ENCODE measurements at places on chromosomes 7 and 10.

GRCh38 chr7:129224251-129225205 is at the start of gene AHCYL2:
Gene AHCYL2 (plus strand): TSS chr7:129225030.
- H3K36me3 ChIP-seq = no peaks in the 10 kb centered on the region
- no peaks in the 10 kb centered on the region for H3K27me3 ChIP-seq
- H3K4me1 ChIP-seq = peaks cover 4% of the 10 kb centered on the region

GRCh38 chr10:71039551-71039950 is 151.2 kb upstream of the PCBD1 start:
- no peaks in the 10 kb centered on the region for H3K36me3 ChIP-seq
- H3K4me1 ChIP-seq = no peaks in the 10 kb centered on the region
- no peaks in the 10 kb centered on the region for H3K27me3 ChIP-seq

DNA sequence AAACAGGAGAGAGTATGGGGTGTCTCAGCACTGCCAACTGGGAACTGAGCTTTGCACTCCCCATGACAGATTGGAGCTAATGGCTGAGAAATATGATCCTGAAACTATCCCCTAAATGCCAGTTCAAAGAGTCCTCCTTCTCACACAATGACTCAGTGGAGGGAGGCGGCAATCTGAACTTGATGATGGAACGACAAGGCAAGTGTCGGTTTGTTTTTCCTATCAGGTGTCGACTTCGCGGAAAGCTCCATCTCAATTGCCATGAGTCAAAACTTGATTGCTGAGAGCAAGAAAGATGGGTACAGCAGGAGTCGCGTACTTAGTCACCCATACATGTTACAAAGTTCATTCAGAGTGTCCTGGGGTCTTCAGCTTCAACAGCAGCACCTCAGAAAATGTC is 52.5 kb downstream of the NPY start:
- H3K4me1 ChIP-seq = no peaks in the 10 kb centered on the region
- H3K27ac ChIP-seq = no peak overlapping the region
- H3K27me3 ChIP-seq = no peaks in the 10 kb centered on the region
- no peak for DNase-seq

DNA sequence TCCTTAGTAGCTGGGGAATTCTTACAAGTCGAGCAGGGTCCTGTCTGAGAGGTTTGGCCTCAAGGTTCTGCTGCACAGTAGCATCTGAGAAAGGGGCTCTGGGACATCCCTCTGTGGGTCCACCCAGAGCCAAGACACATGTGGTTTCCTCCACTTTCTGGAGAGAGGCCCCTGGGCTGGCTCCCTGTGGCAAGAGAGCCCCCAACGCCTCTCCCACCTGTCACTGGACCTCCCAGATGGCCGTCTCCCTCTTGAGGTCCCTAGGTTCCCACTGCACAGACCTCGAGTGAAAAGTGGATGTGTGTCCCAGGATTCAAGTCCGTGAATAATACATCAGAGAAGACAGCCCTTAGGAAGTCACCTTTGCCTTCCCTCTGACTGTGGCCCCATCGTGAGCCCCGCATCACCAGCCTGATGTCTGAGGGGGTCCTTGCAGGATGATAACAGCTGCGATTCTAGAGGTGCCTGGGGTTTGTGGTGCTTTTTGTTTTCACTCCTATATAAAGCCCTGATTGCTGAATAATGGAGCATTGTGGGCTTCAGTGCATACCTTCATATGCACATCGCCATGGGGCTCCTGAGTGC is 319.0 kb downstream of the GLRX3 start:
- H3K27me3 ChIP-seq = no peaks in the 10 kb centered on the region
- H3K4me3 ChIP-seq = no peak overlapping the region
- H3K36me3 ChIP-seq = no peaks in the 10 kb centered on the region
- H3K4me1 ChIP-seq = no peaks in the 10 kb centered on the region

DNA sequence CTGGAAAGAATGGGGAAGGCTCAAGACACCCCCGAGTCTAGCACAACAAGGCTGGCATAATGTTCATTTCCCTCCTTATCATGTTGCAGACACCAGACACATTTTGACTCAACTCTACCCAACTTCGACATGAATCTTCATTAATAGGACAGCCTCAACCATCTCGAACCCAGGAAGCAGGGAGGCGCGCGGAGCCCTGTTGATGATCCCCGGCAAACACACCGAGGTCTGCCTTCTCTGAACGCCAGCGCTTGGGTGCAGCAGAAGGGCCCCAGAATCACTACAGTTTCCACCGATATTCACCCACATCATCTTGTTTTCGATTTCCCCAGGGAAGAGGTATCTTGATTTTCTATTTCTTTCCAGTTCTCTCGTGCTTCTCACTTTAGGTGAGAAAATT is 563.6 kb downstream of the TCERG1L start:
- no peaks in the 10 kb centered on the region for H3K27me3 ChIP-seq
- no peak overlapping the region for H3K4me3 ChIP-seq
- no peaks in the 10 kb centered on the region for H3K4me1 ChIP-seq

- no peak overlapping the region for H3K27ac ChIP-seq
- no peaks in the 10 kb centered on the region for H3K4me1 ChIP-seq
- no peak for DNase-seq
- no peak overlapping the region for H3K4me3 ChIP-seq
- H3K36me3 ChIP-seq = no peaks in the 10 kb centered on the region
Observed at GRCh38 chr10:122222638-122223037, 48.5 kb upstream of the BTBD16 start.

DNA sequence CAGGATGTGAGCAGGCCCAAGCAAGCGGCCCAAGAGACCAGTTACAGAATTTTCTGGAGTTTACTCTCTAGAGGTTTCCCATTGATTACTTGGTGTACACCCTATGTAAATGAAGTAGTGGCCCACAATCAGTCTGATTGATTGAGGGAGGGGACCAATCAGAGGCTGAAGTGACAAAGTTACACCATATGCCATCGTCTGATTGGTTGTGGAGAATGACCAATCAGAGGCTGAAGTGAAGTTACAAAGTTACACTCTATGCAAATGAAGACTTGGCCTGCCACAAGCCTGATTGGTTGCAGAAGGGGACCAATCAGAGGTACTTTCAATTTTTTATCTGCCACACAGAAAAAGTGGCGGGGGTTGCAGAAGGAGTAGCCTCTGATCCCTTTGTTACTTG is 83.7 kb downstream of the KIF20B start:
- H3K27ac ChIP-seq = no peak overlapping the region
- no peak overlapping the region for H3K4me3 ChIP-seq

DNA sequence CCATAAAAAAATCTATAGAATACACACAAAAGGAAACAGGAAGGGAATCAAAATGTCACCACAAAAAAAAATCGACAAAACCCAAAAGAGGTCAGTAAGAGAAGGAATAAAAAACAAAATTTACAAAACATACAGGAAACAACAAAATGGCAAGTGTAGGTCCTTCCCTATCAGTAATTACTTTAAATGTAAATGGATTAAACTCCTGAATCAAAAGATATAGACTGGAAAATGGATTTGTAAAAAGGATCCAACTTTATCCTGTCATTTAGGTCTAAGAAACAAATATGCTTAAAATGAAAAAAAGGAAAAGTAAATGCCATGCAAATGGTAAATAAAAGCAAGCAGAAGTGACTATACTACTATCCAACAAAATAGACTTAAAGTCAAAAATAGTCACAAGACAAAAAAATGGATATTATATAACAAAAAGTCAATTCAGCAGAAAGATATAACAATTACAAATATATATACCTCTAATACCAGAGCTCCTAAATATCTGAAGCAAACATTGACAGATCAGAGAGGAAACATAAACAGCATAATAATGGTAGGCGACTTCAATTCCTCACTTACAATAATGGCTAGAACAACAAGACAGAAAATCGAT is 2.0 kb downstream of the OR13A1 start:
- H3K36me3 ChIP-seq = no peaks in the 10 kb centered on the region
- no peaks in the 10 kb centered on the region for H3K4me1 ChIP-seq
- no peak overlapping the region for H3K27ac ChIP-seq
- DNase-seq = no peak
- H3K27me3 ChIP-seq = peaks cover 3% of the 10 kb centered on the region

DNA sequence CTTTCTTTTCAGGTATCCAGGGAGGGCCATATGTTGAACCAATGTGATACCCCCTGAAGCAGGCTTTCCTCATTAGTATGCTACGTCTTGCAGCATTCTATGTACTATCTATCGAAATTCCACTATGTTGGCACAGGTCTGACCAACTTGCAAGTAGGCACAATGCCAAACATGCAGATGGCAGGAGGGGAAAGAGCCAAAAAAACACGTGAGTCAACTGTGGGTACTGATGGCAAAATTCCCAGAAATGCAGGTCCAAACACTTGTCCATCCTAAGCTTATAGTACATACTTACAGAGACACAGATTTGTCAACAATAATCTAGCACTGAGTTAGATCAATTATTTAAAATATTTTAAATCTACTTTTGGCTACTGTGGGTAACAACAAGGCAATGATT is 394.9 kb downstream of the DGKB start:
- H3K4me3 ChIP-seq = no peak overlapping the region
- H3K27me3 ChIP-seq = peaks cover 3% of the 10 kb centered on the region
- no peaks in the 10 kb centered on the region for H3K4me1 ChIP-seq
- no peak for DNase-seq
- H3K36me3 ChIP-seq = no peaks in the 10 kb centered on the region
- H3K27ac ChIP-seq = no peak overlapping the region

DNA sequence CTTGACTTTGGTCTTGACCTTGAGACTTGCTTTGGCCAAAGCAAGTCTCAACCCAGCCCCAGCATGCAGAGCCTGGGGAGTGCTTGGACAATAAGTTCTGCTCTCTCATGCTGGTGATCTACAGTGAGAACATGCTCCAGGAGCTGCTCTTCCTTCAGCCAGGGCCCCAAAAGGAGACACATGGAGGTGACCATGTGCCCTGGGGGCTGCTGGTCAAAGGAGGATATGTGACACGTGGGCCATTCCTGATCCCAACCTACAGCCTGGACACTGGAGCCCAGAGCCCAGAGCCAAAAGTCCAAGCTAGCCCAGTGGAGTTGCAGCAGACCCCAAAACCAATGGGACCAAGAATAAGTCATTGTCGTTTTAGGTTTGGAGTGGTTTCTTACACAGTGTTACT is 78.2 kb upstream of the CHST15 start:
- no peak overlapping the region for H3K27ac ChIP-seq
- DNase-seq = no peak
- H3K27me3 ChIP-seq = no peaks in the 10 kb centered on the region
- H3K36me3 ChIP-seq = no peaks in the 10 kb centered on the region
- H3K4me3 ChIP-seq = no peak overlapping the region

DNA sequence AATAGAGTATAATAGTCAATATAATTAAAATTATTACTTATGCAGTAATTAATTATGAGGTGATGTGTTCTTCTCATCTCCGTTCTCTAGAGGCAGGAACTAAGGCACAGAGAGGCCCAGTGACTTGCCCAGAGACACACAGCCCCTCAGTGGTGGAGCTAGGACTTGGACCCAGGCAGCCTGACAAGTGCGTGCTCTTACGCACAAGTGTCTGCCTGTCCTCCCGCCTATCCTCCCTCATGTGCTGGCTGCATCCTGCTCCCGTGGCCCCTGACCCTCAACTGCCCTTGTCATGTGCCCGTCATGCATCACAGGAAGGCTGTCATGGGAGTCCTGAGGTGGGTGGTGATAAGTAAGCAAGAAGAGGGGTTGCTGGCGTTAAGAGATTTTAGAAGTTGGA is 14.3 kb downstream of the IL2RA start:
- H3K27ac ChIP-seq = no peak overlapping the region
- no peaks in the 10 kb centered on the region for H3K36me3 ChIP-seq
- H3K27me3 ChIP-seq = no peaks in the 10 kb centered on the region
- H3K4me3 ChIP-seq = no peak overlapping the region
- no peaks in the 10 kb centered on the region for H3K4me1 ChIP-seq

GRCh38 chr10:98458809-98459784 is 12.4 kb upstream of the HPS1 start:
- H3K27me3 ChIP-seq = no peaks in the 10 kb centered on the region
- no peak for DNase-seq
- peaks cover 4% of the 10 kb centered on the region for H3K4me1 ChIP-seq

DNA sequence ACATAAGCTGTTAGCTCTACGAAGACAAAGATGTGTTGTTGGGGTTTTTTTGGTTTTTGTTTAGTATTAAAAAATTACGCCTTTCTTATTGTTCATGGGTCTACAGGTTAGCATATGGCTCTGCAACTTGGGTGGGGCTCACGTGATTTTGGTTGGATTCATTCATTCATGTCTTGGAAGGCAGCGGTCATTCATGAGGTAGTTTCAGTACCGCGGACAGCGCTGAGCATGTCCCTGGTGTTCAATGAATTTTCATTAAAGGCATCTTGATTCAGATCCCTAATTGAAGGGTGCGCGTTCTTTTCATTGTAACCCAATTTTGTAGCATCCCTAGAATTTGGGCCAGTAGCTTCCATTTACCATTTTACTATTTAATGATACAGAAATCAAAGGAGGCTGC is 42.9 kb upstream of the TCERG1L start:
- H3K4me1 ChIP-seq = no peaks in the 10 kb centered on the region
- DNase-seq = no peak
- H3K27me3 ChIP-seq = no peaks in the 10 kb centered on the region
- no peak overlapping the region for H3K27ac ChIP-seq

GRCh38 chr7:127678947-127679346 is 27.0 kb downstream of the SND1 start:
- peaks cover 4% of the 10 kb centered on the region for H3K4me1 ChIP-seq
- H3K27me3 ChIP-seq = no peaks in the 10 kb centered on the region
- H3K36me3 ChIP-seq = no peaks in the 10 kb centered on the region
- no peak overlapping the region for H3K27ac ChIP-seq
- H3K4me3 ChIP-seq = no peak overlapping the region

- no peaks in the 10 kb centered on the region for H3K4me1 ChIP-seq
- H3K36me3 ChIP-seq = no peaks in the 10 kb centered on the region
- DNase-seq = no peak
- no peak overlapping the region for H3K4me3 ChIP-seq
- no peaks in the 10 kb centered on the region for H3K27me3 ChIP-seq
Observed at GRCh38 chr10:104639590-104640338, 1.3 kb upstream of the SORCS3 start.

- H3K27me3 ChIP-seq = no peaks in the 10 kb centered on the region
- no peak overlapping the region for H3K27ac ChIP-seq
- no peaks in the 10 kb centered on the region for H3K4me1 ChIP-seq
- no peaks in the 10 kb centered on the region for H3K36me3 ChIP-seq
- no peak for DNase-seq
Observed at GRCh38 chr7:43010061-43010460, 77.9 kb downstream of the MRPL32 start.

DNA sequence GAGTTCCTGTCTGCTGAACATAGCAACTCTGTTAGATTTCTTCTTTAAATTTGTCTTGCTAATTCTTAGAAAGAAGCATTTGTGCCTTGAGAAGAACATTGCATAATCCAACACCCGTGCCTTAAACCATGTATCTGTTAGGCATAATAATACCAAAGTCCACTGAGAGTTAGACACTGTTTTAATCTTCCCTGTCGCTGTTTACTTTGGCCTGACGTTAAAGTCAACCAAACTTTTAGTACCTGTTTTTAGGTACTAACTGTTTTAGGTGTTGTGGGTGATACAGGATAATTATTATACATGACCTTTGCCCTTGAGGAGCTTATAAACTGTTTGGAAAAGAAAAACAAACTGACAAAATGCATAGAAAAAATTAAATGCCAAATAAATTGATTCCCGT is 43.6 kb downstream of the KLHDC10 start:
- H3K36me3 ChIP-seq = no peaks in the 10 kb centered on the region
- no peak overlapping the region for H3K4me3 ChIP-seq
- no peak overlapping the region for H3K27ac ChIP-seq

All from ovary (tissue), 10 donors.